ENCODE measurements at places on chromosomes 13 and 19.
A peak's percentile ranks its signal among the peaks of the same experiment; 100 is the strongest.

GRCh38 chr19:45793178-45793564 lies 526 bp upstream of the DMWD start:
- no peak for DNase-seq

DNA sequence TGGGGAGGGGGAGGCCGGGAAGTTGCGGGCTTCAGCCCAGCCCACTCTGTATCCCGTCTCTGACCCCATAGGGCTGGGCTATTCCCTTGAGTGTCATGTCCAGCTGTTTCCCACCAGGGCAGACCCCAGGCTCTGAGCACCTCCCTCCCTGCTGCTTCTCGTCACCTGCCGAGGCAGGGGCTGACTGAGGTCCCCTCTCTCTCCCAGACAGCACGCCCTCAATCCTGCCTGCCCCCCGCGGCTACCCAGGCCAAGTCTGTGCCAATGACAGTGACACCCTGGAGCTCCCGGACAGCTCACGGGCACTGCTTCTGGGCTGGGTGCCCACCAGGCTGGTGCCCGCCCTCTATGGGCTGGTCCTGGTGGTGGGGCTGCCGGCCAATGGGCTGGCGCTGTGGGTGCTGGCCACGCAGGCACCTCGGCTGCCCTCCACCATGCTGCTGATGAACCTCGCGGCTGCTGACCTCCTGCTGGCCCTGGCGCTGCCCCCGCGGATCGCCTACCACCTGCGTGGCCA lies 625 bp downstream of the F2RL3 start:
- no peak for DNase-seq

DNA sequence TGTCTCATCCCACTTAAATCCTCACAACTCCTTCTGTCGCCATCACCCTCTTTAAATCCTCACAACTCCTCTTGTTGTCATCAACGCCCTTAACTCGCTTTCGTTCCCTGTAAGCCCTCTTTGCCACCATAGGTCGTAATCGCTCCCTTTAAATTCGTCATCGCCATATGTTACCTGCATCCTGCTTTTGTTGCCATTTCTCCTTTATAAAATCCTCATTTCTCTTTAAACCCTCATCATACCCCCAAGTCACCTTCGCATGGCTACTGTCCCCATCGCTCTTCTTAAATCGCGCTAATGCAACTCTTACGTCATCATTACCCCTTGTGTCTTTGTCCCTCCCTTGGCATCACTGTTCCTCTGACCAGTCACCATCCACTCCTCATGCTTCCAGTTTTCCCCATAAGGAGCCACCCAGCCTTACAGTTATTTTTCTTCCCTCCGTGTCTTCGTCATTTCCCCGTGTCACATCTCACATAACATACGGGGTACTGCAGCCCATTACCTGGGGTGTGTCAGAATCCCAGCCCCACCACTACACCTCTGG lies 539 bp downstream of the PLD3 start:
- peak; percentile 5 for DNase-seq

GRCh38 chr19:21483589-21484170 lies 21.7 kb upstream of the ZNF429 start:
- DNase-seq, result peak; percentile 38

DNA sequence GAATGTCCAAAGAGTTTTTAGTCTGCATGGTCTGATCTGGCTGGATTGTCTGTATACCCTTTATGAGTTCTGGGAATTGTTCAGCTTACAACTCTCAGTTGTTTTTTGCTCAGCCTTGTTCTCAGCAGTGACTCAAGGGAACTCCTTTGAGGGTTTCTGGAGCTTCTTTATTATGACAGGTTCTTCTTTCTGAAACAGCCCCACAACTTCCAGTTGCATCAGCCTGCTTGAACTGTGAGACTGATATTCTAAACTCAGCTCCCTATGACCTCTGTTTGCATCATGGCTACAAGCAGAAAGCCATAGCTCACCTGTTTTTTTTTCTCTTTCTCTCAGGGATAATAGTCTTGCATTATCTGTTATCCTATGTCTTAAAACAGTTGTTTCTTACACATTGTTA lies 85.0 kb downstream of the TDRD3 start:
- DNase-seq, result no peak

DNA sequence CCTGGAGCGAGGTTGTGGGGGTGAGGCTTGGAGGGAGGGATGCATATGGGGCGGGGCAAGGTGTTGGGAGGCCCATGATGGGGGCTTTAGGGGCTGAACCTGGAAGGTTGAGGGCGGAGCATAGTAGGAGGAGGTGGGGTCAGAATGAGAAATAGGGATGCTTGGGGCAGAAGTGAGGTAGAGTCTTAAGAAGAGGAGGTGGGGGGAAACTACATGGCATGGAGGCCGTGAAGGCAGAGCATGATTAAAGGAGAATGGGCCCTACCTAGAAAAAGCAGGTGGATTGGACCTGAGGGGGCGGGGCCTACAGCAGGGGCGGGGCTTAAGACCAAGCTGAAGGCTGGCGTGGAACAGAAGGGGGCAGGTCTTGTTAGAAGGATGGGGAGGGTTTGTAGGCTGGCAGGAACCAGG lies 799 bp downstream of the NR1H2 start:
- no peak for DNase-seq

DNA sequence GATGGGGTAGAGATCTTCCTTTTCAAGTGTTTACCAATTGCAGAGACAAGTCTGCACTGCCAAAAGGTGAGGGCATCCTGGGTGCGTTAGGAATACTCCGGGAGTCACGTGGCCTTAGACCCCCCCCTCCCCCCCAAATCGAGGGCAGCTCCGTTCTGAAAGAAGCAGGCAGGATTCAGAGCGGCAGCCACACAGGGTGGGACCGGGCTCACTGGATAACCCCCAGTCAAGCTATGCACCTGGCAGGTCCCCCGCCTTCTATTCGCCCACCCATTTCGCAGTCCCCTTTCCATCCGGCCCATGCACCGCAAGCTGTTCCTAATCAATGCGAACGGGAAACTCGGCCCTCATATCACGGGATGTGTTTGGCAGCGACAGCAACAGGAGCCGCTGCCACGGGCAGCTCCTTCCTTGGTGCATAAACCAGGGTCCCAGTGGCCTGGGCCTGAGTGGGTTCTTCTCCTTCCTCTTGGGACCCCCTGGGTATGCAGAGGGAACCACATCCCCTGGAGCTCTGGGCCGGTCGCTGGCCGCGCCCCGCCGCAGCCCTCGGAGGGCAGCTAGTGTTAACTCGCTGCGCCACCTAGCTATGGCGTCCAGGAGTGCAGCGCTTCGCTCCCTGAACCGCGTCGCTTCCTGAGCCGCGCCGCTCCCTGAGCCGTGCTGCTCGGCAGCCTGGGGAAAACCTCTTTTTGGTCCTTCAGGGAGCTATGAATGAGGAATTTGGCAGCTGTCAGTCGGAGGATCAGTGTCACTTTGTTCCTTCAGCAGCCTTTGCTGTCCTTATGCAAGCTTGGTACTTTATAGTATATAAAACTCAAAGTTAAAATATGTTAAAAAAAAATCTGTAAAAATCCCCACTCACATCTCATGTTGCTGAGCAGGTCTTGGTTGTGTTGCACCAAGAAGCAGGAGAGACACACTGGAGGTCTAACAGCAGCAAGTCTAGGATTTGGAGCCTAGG lies 41.4 kb downstream of the LYL1 start:
- DNase-seq, result peak; percentile 77

GRCh38 chr13:109565877-109566276 lies 220.5 kb downstream of the IRS2 start:
- no peak for DNase-seq

- no peak for DNase-seq
Observed at GRCh38 chr19:11986754-11987153, 21.9 kb downstream of the ZNF763 start.

DNA sequence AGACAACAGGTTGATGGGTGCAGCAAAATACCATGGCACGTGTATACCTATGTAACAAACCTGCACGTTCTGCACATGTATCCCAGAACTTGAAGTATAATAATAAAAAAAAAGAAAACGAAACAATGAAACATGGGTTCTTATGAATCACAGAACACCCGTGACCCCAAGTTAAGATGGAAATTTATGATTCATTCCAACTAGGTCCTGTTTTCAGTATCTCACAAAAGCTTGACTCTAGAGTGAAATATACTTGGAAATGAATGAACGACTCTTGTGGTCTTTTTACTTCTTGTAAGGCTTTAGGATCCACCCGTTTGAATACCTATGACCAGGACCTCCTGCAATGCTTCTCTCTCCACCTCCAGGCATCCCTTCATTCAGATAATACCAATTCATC lies 3.5 kb upstream of the LILRB4 start:
- DNase-seq, result no peak

GRCh38 chr13:22425087-22425486 lies 754.2 kb downstream of the FGF9 start:
- DNase-seq, result no peak

DNA sequence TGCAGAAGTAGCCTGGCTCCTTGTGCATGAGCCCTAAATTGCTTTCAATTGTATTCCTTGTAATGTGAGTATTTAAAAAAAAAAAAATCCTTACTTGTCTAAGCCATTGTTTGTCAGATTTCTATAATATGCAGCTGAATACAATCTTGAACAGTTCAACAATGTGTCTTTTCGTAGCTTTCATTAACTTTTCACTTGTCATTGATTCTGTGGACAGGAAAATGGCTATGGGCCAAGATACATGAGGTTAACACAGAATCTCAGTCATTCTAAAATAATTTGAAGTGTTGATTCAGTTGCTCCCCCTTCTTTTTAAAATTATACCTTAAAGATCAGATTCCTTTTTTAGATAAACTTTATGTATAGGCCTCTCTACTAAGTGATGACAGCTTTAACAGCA lies 395.8 kb upstream of the KLF12 start:
- DNase-seq, result no peak

GRCh38 chr13:82693607-82694006 lies 1188.7 kb downstream of the SLITRK1 start:
- no peak for DNase-seq

- no peak for DNase-seq
Observed at GRCh38 chr13:25292301-25292700, 5.0 kb upstream of the MTMR6 start.

GRCh38 chr13:106183410-106184065 lies 351.9 kb downstream of the EFNB2 start:
- no peak for DNase-seq

DNA sequence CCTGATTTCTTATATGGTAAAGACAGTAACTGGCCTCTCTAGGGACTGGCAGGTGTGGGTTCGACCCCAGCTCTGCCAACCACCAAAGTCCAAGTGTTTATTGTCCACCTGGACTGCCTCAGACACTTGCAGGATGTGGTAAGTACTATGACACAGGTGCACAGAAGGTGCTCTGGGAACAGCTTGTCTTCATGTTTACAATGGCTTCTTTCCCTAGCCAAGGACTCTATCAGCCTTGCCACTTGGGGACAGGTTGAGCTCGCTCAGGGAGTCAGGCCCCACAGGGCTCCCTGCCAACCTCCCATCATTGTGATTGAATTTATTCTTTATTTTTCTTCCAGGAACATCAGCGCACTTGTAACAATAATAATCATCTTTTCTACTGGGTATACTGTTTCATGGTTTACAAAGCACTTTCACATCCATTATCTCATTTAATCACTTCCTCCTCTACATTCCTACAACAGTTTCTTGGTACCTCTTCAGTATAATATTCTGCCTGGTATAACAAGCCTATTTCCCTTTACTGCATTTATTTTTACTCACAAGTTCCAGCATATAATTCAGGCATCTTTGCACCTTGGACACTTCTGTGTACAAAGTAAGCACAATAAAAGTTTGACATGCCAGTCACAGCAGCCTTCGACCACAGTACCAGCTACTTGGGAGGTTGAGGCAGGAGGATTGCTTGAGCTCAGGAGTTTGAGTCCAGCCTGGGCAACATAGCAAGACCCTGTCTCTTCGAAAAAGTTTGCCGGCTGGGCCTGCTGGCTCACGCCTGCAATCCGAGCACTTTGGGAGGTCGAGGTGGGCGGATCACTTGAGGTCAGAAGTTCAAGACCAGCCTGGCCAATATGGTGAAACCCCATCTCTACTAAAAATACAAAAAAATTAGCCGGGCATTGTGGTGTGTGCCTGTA lies 24.2 kb upstream of the GATAD2A start:
- no peak for DNase-seq

GRCh38 chr19:51702103-51702824 lies 9.1 kb downstream of the SPACA6 start:
- DNase-seq, result no peak

DNA sequence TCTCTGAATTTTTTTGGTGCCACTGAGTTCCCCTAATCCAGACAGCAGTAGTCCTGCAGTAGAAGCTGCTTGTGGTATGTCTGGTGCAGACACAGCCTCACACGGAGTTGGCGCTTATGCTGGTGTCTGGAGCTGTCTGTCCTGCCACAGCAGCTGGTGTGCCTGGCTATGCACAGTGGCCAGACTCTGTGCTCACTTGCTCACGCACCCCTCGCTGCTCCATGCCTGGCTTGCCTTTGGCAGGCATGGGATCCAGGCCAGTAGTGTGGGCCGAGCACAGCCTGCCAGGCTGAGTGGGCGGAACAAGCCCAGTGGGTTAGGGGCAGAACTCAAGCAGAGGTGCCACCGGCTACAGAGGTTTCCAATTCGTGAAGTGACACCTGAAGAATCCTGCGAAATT lies 845.9 kb upstream of the PCDH9 start:
- no peak for DNase-seq

- no peak for DNase-seq
Observed at GRCh38 chr13:45662162-45662561, 40.0 kb upstream of the CBY2 start.

DNA sequence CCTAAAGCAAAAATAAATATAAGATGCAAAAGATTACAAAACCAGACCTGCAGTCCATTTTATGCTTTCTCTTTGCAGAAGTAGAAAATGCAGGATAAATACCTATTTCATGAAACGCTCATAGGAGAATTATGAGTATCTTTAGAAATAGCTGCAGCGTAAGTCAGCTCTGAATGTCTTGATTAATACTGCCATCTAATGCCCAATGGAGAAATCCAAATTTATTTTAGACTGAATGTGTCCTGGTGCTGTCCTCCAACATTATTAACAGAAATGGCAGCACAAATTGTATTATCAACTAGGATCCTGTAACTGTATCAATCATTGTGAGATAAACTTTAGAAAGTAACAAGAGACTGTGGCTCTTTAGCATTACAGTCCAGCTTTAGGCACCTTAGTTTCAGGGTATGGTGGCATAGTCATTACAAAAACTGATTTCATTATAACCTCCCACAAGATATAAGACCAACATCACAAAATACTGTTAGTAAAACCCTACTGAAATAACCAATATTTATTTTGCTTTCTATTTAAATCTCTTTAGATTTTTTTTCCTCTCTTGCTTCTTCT lies 162.1 kb upstream of the MIR17HG start:
- DNase-seq, result no peak

All from KG1 (cell line).